ENCODE measurements at places on chromosomes 12 and 14.

- DNase-seq = no peak
These were observed 752 bp downstream of the PRICKLE1 start for GRCh38 chr12:42588524-42589464.

DNA sequence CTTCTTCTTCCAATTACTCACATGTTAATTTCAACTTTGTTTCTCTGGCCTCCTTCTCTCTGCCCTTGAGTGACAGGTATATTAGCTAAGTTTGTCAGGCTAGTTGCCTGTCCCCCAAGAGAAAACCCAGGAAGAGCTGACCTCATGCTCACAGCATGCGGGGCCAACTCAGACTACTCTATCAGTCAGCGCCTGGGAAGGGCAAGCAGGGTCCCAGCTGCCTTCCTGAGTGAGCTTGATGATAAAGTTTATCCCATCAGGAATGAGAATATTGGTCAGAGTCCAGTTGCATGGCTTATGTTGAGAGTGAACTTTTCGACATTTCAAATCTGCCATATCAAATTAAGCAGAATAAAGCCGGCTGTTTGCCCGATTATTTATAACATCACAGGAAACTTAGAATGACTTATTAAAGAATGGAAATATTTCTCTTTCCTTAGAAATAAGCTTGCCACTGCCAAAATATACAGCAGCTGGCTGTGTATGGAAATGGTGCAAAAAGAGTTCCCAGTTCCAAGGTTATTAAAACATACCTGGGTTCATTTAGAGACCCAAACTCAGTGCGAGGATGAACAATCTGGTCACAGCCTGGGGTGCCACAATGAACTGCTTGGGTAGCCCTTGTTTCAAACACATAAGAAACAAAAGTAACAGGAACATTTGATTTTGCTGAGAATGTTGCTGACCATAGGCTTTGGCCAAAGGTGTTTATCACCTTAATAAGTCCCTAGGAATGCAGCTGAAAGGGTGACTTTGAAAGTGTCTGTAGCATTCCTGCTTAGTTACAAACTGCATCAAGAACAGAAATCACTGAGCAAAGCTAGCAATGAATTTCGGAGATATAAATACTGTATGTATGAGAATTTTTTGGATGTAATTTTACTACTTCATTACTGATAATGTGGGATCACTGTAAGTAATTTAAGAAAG is 1553.8 kb upstream of the FLRT2 start:
- DNase-seq = no peak

- DNase-seq = no peak
These were observed 10.6 kb downstream of the MCRS1 start for GRCh38 chr12:49557187-49557916.

GRCh38 chr12:78865516-78865915 is 942 bp downstream of the SYT1 start:
- no peak for DNase-seq

GRCh38 chr14:51805541-51805940 is 54.9 kb upstream of the GNG2 start:
- DNase-seq = no peak

DNA sequence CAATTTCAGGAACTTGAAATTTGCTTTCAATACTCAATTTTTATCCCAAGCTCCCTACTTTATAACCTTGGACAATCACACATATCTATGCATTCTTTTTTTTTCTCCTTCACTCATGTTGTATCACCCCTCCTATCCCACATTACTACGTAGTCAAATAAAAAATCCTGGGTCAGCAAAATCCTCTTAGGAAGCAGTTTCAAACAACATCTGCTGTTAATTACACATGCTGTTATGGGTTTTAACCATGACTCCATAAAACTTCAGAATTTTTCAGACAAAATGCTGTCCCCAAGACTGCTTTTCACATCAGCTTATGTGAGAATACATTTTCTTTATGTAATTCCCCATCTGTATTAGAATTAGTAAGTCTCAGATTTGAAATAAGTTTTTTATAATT is 61.7 kb downstream of the LRFN5 start:
- DNase-seq = no peak

DNA sequence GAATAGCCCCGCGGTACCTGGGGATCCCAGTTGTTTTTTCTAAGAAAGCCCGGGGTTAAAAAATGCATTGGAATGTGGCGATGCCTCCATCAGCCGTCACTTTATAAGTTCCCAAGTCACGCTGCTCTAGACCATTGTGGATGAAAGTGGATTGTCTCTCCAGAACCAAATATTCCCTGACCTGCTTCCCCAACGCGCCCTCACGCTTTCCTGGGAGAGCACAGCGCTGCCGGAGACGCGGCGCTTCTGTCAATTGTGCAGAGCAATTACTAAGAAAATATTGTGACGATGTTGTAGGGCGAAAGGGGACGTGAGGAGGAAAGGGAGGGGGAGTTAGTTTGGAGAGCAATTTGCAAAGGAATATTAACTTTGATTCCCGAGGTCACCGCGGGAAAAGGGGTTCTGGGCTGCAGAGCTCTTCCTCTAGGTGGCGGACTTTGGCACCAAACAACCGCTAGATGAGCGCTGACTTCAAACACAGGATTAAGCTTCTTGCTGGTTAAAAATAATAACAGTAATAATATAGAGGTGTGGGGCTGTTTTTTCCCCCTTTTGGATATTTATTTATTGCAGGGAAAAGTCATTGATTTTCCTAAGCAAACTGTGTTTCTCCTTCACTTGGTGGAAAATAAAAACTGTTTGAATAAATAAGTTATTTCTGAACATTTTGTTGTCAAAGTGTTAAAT is 9.6 kb upstream of the FOXG1 start:
- no peak for DNase-seq

DNA sequence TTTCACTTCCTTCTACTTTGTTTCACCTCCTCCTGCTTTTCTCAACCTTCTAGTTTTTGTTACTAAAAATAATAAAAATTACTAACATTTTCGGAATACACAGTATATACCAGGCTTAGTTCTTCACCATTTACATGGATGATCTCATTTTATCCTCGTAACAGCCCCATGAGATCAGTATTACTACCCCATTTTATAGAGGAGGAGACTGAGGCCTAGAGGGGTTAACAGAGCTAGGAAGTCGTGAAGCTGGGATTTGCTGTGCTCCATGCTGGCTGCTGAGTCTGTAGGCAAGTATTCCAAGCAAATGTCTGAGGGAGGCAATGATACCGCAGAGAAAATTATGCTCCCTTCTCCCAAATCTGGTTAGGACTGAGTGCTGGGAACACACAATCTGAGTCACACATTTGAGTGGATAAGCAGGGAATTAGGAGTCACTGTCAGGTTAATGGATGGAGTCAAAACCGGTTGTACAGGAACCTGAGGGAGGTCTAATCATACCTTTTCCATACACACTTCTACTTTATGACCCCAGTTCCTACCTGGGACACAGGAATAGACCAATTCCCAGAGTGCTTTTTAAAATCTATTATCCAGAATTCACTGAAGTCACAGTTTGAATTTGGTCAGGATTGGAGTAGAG is 51.1 kb downstream of the ZFYVE26 start:
- no peak for DNase-seq

DNA sequence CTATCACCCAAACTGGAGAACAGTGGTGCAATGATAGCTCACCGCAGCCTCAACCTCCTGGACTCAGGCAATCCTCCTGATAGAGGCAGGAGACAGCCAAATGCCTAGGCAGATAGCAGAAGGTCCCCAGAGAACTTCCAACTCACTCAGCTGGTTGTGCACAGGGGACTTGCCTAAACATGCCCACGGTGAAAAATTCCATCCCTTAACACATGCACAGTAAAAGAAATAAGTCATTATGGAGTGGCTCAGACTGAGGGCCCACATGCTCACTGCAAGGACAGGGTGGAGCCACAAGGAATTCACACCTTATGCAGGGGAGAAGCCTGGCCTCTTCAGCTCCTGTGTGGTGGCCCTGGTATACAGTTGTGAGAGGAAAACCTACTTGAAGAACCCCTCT is 525.8 kb upstream of the ATP2B1 start:
- DNase-seq = no peak

DNA sequence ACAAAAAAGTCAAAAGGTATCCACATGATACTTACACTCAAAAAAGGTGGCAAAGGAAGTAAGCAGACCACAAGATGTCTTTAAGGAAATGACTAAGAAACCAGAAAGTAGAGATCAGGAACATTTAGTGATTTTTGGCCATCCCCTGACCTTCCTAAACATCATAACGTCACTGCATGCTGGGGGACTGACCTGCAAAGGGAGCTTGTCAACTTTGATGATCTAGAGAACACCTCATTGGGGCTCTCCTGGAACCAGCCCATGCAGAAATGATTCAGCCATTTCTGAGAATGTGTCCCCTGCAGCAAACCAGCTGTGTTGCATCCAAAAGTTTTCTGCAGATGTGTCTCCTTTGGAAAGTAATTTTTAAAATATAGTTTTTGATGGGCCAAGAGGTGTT is 152.2 kb upstream of the RASSF8 start:
- DNase-seq = no peak

DNA sequence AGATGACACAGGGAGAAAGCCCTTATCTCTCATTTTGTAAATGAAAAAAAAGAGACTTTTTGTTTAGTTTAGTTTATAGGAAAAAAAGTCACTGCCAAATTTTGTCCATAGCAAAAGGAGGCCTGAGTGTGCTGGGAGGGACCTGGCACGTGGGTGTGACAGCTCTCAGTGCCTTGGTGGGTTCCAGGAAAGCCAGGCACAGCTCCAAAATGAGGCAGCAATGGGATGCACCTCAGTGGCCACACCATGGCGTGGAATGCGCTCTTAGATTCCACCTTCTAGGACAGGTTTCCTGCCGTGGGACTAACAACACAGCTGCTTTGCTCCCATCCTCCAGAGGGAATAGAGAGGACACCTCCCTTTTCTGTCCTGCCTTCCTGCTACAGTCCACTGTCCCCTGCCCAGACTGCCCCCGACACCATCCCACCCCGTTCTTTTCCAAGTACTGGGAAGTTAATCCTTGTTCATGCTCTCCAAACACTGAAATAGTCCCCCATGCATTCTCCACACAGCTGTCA is 207.6 kb downstream of the EMP1 start:
- no peak for DNase-seq

DNA sequence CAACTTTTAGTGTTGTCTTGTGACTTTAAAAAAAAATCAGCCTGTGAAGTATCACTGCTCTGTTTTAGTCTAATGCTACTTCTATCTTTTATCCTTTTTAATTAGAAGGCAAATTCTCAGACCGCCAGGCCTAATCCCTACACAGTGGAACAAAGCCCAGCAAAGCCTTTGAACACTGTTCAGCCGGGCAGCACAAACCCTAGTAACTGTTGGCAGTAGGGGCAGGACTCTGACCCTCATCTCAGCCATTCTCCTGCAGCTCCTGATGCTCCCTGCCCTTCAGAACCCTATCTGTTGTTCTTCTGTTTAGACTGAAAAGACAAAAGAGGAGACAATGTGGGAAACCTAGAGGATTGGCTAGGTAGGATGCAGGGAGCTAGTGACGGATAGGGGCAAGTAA is 78.0 kb upstream of the OTX2 start:
- no peak for DNase-seq

DNA sequence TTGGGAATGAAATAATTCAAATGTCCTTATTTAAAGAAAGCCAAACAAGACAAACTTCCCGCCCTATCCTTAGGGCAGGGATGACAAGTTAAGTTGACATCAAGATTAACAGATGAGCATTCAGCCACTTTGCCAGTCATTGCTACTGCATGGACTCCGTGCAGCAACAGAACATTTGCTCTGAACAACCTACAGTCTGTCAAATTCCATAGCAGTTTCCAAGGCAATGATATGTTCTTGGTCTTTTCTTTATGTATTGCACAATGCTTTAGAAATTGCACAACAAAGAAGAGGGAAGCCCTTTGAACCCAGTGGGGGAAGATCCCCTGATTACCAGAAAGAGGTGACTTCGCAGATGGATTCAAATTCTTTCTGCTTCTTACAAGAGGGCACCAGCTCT is 269.8 kb downstream of the BCAT1 start:
- DNase-seq = no peak

- DNase-seq = no peak
These were observed 2.3 kb downstream of the CRACR2A start for GRCh38 chr12:3750616-3751015.

- DNase-seq = no peak
These were observed 19.5 kb downstream of the BCL11B start for GRCh38 chr14:99252443-99252939.

DNA sequence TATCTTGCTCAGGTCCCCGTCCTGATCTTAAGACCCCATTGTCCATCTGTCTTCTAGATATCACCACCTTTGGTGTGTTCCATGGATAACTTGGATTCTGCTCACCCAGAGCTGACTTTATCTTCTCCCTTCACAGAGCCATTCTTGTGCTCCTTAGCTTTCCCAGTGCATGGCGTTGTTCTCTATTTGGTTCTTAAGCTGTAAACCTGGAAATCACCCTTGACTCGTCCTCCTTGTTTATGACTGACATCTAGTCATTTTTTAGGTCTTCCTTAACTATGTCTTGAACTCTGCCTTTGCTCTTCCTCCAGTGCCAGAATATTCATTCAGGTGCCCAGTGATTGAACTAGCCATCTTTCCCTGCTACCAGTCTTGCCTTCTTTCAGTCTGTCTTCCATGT is 11.7 kb downstream of the STK38L start:
- no peak for DNase-seq

- DNase-seq = no peak
These were observed 807.8 kb upstream of the FOXG1 start for GRCh38 chr14:27958757-27959156.

- DNase-seq = no peak
These were observed 62.1 kb downstream of the SCAF11 start for GRCh38 chr12:45928309-45928708.

GRCh38 chr12:11922361-11922760 is 148.4 kb upstream of the BCL2L14 start:
- DNase-seq = no peak

DNA sequence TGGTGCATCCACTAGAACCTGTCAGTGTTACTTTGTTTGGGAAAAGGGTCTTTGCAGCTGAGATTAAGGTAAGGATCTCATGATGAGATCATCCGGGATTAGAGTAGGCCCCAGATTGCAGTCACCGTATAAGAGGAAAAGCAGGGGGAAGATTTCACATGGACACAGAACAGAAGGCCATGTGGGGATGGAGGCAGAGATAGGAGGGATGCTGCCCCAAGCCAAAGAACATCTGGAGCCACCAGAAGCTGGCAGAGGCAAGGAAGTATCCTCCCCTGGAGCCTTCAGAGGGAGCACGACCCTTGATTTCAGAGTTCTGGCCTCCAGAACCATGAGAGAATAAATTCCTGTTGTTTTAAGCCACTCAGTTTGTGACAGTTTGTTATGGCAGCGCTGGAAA is 39.6 kb downstream of the CMKLR1 start:
- DNase-seq = no peak

DNA sequence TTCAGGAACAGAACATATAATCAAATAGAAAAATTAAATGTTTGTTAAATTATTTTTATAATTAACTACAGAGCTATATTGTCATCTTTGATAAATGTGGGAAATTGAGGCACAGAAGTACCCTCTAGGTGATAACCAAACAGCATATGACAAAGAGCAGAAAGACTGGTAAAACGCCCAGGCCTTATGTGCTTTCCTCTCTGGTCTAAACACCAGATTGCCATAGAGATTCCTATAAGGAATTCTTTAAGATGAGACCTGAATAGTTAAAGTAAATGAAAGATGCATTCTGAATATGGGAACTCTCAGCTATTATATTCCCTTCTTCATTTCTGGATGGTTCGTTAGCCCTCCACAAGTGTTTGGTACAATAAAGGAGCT is 140.0 kb upstream of the SOX5 start:
- DNase-seq = no peak
